ENCODE measurements at places on chromosomes 7 and 10. TPM values are rescaled to one million over a fixed set of nuclear protein-coding genes. Genes with fewer than 3 reads are reported as not detected.

- DNase-seq = no peak
Observed at GRCh38 chr7:96671854-96672253, 37.8 kb downstream of the SEM1 start.

- DNase-seq = no peak
Observed at GRCh38 chr10:125428054-125428453, 254.9 kb downstream of the TEX36 start.

DNA sequence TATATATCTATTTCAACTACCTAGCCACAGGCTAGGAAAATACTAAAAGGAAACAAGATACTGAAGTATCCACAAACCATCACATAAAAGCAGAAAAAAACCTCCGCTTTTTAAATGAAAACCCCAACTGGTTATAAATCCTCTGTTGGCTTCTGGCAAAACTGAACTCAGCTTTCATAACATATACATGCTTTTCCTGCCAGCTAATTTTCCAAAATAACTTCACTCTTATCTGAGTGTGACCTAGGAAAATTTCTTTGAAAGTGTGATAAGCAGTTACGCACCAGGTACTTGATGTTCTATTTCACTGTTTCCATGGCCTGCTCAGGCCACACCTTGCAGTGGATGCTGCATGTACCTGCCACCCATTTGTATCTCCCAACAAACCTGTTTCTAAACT, 11.8 kb downstream of the FAM3C start:
- no peak for DNase-seq

DNA sequence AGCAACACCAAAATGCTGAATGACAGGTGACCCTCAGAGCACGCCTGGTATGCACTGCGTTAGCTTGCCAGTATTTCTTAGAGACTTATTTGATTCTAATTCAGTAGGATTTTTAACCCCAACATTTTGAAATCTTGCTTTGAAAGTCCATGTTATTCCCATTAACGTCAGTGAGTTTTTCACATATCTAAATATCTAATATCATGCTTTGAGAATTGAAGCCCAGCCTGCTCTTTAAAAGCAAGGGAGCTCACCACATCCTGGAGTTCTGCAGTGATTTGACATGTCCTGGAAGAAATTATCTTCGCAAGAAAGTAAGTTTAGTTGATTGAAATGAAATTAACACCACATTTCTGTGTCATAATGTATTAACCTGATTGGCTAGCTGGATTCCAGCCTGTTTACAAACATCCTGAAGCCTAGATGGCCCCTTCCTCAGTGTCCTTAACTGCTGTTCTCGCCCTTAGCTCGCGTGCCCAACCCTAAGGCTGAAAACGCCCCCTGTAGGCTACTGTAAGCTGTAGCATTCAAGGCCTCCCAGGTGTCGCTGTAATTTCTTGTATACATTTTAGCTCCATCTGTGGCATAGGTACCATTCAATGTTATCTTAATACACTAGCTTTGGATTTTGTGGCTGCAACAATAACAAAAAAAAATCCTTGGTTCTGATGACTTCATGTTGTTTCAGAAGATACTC, 191.5 kb downstream of the MGMT start:
- no peak for DNase-seq

- no peak for DNase-seq
Observed at GRCh38 chr10:87925570-87925969, 62.1 kb downstream of the PTEN start.

DNA sequence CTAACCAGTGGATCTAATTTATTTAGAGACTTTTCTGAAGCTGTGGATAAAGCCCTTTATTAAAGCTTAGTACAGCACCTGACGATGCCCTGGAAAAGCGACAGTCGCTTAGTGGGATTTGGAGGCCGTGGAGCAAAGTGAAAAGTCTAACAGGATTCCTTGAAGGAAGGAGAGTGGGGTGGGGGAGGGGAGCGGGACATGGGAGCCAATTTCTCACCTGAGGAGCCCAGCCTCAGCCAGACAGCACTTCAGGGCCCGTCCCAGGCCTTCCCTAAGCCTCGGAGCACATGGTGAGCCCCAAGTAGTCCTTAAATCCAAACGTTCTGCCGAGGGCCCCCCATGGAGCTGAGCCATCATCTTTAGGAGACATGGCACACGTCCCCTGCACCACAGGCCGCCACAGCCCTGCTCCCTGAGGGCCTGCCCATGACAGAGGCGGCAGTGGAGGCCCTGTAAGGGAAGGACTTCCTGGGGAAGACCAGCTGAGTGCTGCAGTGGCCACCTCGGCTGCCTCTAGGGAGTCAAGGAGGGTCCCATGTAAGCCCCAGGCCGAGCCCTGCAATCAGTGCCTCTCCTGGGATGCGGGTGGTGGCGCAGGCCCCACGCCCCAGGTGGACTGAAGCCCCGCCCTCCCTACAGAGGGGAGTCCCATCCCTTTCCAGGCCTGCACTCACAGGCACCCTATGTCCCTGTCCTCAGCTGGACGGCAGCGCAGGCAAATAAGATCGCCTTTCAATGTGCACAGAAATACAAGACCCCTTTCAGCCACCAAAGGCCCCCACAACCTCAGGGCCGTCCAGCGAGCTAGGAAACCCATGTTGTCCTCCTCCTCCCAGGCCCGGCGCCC, 187.0 kb downstream of the MAD1L1 start:
- DNase-seq = no peak

DNA sequence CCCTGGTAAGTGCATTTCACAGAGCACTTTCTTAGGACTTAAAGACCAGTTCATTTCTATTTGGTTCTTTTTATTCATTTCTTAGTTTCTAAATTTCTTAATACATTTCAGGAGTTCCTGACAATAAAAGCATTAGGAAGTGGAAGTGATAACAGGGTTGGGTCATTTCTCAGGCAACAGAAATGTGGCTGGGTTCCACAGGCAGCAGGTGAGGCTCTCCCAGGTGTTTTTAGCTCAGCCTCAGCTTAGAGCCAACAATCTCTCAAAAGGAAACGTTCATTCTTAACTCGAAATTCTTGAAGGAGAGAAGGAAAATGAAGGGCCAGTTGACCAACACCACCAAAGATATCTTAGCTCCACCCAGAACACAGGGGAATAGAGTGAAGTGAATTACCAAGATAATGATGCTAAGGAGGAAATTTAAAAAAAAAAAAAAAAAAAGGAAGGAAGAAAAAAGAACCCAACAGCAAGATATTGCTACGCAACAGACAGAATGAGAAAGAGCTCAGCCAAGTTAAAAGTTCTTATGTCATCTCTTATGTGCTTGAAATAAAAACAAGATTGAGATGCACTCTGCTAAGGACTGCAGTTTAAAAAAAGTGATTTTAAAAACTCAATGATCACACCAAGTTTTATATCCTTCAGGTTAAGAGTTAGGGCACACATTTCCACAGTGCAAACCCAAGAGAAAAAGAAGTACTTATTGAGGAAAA, 230.1 kb downstream of the GLI3 start:
- DNase-seq = no peak

DNA sequence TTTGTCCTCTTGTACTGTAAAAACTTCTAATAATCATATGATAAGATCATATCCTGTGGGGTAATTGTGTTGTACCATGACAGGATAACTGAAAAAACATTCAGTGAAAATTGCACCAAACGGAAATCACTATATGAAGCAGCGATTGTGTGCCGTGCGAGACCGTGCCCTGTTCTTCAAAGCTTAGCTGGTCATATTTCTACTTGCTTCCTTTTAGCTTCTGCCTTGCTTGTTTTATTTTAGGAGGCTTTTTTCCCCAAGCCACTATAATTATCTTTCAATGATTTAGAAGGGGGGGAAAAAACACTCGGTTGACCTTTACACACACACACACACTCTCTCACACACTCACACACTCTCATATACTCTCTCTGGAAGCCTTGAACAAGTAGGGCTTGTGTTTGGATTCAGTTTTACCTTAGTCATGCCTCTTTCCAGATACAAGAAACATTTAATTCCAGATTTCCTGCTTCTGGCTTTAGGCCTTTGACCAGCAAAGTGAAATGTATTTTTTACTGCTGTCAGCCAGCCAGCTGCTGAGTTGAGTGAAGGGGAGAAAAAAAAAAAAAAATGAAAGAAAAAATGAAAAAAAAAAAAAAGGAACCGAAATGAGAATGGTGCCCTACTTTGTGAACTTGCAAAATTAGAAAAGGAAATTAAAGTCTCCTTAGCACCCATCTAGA, 181.4 kb downstream of the ARID5B start:
- peak; percentile 50 for DNase-seq

DNA sequence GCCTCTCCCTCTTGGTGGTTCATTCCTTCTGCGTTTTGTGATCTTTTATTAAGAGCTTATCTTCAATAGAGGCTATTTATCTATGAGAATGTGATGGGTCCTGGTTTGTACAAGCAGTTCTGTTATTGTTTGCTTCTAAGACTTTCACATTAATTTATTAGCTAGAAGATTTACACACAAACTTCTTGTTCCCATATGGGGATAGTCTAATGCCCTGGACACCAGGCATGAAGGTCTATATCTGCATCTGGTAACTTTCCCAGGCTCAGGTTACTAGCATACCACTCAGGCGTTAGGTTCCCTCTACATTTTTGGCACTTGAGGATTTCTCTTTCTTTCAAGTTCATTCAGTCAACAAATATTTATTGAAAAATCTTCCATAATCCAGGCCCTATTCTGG, 7.7 kb downstream of the XPNPEP1 start:
- DNase-seq = no peak

- no peak for DNase-seq
Observed at GRCh38 chr7:141339603-141340002, 211.6 kb upstream of the AGK start.

DNA sequence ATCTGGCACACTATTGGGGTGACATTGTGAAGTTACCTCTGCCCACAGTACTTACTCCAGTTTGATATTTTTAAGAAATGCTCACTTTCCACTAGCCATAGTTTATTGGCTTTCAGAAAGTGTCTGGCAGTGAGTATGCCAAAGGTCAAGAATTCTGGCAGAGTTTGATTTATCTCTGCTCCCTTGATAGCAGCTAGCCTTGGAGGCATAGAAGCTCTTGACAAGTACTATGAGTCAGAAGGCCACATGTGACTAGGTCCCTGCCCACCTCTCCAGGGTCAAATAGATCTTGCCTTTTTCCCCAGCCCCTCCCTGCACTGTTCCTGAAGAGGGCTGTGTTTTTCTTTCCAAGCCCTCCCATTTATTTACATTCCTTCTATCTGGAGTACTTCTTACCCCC, 202.2 kb downstream of the AUTS2 start:
- DNase-seq = peak; percentile 51

- no peak for DNase-seq
Observed at GRCh38 chr7:6641305-6642035, 4.4 kb downstream of the ZNF316 start.

GRCh38 chr10:74289951-74290350, 138.9 kb downstream of the ADK start:
- DNase-seq = no peak

DNA sequence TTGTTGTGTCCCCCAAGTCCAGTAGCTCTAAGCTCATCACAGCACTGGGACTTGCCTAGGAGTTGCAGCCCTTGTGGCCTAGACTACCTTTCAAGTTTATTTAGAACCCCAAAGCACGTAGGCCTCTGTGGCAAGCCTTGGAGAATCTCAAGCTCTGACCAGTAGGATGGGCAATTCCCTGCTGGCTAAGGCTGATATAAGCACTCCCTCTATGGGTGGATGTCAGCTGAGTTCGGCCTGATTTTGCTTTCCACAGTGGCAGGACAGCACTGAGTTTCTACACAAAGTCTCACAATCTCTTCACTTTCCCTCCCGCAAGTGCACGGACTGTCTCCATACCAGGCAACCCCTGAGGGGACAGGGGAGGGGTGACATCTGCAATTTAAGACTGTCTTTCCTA, 886.4 kb upstream of the LRRN3 start:
- peak; percentile 17 for DNase-seq

- DNase-seq = no peak
Observed at GRCh38 chr10:62005281-62005680, 103.8 kb downstream of the ARID5B start.

GRCh38 chr7:2192831-2193534, 39.8 kb downstream of the MAD1L1 start:
- no peak for DNase-seq

- no peak for DNase-seq
Observed at GRCh38 chr10:22704471-22704911, 9.9 kb downstream of the PIP4K2A start.

GRCh38 chr10:117007080-117007479, 2.1 kb upstream of the SHTN1 start:
- DNase-seq = peak; percentile 61

- no peak for DNase-seq
Observed at GRCh38 chr7:16590424-16590823, 55.1 kb downstream of the ANKMY2 start.

DNA sequence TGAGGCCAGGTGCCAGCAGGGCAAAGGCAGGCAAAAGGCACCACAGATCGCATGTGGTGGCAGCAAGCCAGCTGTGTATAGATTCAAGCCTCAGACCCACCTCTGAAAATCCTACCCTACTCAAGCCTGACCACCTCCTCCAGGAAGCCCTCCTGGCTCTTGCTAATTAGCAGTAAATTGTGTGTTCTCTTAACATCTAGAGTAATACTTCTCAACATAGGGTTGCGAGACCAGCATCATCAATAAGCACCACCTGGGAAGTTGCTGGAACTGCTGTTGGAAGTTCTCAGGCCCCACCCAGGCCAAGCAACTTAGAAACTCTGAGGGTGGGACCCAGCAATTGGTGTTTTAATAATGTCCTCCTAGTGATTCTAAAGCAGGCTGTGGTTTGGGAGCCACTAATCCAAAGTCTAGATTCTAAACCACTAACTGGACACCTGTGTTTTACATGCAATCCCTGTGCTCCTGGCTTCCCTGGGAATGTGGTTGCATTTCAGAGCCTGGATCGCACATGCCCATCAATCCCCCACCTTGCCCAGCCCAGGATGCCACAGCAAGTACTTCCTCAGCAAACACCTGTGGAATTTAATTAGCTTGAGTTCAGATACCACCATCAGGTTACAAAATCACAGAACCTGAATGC, 46.2 kb downstream of the KCNMA1 start:
- no peak for DNase-seq

DNA sequence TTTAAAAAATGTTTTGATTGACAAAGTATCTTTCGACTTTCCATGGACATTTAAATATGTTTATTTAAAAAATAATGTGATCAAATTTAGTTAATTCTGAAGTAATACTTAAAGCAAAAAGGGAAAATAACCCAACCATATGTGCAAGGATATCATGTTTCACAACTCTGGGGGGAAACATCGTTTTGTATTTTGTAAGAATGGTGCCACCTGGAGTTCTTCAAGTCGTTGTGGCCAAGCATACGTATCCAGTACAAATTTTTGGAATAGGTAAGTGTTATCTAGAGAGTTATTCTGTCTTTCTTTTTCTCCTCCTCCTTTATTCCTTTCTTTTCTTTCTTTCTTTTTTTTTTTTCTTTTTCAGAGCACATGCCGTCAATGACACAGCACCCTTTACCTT, 176.2 kb upstream of the CSTF2T start:
- DNase-seq = no peak

- no peak for DNase-seq
Observed at GRCh38 chr7:7175075-7175695, 7.2 kb upstream of the C1GALT1 start.

- no peak for DNase-seq
Observed at GRCh38 chr7:17132726-17133125, 165.7 kb upstream of the AHR start.

- peak; percentile 32 for DNase-seq
Observed at GRCh38 chr10:70474780-70475179, 3.8 kb upstream of the PALD1 start.

LEP gene
- not detected for total RNA-seq

SPDYE2 gene
- total RNA-seq = not detected

CEP55 gene
- total RNA-seq = 69.9 TPM

GPER1 gene
- 1.5 TPM for total RNA-seq

CAV2 gene
- 67.2 TPM for total RNA-seq

YAE1 gene
- 85.4 TPM for total RNA-seq

UNC5B gene
- 7.1 TPM for total RNA-seq

PCDH15 gene
- total RNA-seq = not detected

PPP1R3C gene
- 5.2 TPM for total RNA-seq

DCLRE1C gene
- total RNA-seq = 3.5 TPM

TMEM178B gene
- total RNA-seq = 0.04 TPM

NYAP1 gene
- total RNA-seq = not detected

KBTBD2 gene
- total RNA-seq = 63.6 TPM
